Stimulated activated CD4-positive, alpha-beta T cell treated with anti-CD3 and anti-CD28 coated beads, Interleukin-4, amount 100 ng/mL, for 24 hours (primary cell): ENCODE measurements at places on chromosomes 12 and 14.

DNA sequence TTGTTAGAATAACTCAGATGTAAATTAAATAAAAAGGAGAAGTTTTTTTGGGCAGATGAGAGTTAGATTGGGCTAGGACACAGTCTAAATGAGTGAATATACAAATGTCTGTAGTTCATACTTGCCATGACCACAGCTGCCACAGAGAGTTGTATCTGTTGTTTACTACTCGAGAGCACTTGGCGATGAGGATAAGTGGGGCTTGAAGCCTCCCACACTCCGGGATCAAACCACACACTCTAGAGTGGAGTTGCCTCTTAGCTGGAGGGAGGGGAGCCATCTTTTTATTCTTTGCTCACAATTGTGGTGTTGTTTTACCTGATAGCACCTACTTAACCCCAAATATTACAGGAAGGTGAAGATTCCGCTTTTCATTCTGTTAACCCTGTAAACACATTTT lies 27.5 kb downstream of the BEST3 start:
- no peak for DNase-seq

DNA sequence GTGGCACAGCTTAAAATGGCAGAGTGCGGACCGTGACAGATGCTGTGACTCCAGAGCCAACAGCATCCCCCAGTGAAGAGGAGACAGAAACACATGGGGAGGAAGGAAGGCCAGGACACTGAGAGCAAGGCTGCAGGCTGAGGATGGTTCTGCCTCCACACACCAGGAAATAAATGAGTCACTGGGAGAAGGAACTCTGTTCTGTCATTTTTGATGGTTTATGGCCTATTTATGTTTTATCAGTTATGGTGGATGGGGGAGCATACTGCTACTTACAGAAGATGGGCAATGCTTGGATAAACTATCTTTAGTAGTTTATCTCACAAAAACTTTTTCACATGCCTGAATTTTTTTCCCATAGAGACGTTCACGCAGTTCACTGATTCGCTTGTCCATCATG lies 33.8 kb downstream of the ZFYVE21 start:
- no peak for DNase-seq

- peak; percentile 30 for DNase-seq
Observed at GRCh38 chr14:76456200-76456599, 80.3 kb downstream of the ESRRB start.

GRCh38 chr14:68759017-68759560 lies 33.8 kb downstream of the ZFP36L1 start:
- no peak for DNase-seq

DNA sequence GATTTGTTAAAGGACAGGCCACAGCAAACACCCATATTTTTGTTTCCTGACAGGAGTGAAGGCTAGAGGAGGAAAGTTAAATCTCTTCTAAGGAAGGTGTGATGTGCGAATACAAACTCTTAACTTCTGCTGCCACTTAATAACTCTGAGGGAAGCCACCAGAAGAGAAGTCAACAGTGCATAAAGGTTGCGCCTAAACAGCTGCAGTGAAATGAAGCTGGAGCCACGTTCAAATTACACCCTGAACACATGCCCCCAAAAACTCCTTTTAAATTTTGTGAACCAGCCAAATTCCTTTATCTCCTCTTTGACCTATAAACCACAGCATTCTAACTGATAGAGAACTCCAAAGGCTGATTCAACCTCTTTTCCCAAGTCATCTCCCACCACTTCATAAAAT lies 22.4 kb downstream of the DENND5B start:
- no peak for DNase-seq

DNA sequence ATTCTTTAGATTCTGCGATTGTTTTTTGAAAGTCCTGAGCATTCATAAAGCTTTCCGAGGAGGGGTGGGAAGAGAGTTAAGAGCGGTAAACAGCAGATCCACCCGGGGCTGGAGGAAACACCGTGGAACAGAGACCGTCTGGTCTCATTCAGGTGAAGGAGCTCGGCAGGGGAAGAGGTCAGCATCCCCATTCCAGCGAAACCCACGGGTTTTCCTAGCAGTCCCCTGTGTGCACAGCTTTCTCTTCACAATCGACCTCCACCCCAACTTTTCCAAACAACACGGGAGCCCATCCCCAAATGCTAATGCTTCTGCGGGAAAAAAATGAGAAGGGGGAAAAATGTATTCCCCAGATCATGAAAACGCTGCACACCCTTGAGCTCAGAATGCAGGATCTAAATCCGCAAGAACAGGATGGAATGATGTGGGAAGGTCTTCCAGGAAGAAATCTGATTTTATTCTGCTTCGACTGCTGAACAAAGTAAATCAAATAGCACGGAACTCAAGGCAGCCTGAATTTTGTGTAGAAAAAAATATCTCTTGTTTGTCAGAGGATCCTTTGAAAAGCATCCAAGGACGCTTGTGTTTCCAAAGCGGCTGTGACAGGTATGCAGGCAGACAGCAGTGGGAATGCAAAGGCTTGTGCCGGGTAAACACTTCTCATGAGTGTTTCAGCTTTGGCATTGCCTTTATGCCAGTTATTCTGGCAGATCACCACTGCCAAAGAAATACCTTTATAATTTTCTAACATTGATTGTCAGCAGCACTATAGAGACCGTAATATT lies 128.8 kb downstream of the NDUFA12 start:
- no peak for DNase-seq

- DNase-seq = no peak
Observed at GRCh38 chr12:59304077-59304721, 291.6 kb upstream of the SLC16A7 start.
